ENCODE measurements at places on chromosomes 2 and 18.
A peak's percentile ranks its signal among the peaks of the same experiment; 100 is the strongest.

- no peak for DNase-seq
These were observed 59.2 kb upstream of the SLC5A7 start for GRCh38 chr2:107927034-107927534.

GRCh38 chr18:13260197-13260934 lies 41.8 kb downstream of the LDLRAD4 start:
- no peak for DNase-seq

- DNase-seq, result no peak
These were observed 103.3 kb downstream of the TMEM18 start for GRCh38 chr2:573805-574392.

DNA sequence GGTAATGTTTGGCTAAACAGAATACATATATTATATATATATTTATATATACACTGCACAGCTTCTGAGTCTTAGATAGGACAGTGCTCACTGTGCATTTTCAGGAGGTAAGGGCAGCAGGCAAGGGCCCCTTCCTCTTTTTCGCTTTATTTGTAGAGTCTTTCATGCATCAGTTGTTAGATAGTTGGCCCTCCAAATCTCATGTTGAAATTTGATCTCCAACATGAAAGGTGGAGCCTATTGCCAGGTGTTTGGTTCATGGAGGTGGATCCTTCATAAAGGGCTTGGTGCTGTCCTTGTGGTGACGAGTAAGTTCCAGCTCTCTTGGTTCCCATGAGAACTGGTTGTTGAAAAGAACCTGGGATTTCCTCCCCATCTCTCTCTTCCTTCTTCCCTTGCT lies 48.1 kb downstream of the TSN start:
- DNase-seq, result no peak

GRCh38 chr2:26572591-26572990 lies 68.6 kb downstream of the CIB4 start:
- no peak for DNase-seq

GRCh38 chr2:222861411-222862105 lies 722 bp downstream of the ACSL3 start:
- peak; percentile 48 for DNase-seq

DNA sequence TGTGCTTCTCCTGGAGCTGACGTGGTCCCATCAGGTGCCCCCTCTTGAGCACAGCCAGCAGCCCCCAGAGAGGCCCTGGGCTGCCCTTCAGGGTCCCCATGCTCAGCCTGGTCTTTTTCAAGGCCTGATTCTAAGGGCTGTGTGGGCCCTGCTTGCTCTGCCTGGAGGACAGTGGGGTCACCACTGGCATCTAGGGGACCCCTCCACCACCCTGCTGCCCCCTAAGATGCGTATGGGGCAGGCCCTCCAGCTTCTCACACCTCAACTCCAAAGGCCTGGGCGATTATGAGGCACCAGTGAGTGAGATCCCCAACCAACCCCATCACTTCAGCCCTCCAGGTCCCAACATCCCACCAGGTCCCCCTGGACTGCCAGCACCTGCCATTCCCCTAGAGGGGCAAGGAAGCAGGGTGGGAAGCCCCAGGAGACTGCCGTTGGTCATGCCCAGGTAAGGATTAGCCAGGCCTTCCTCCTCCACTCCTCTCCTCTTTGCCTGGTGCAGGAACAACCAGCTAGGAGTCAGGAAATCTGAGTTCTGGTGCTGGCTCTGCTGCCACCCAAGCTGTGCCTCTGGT lies 114.4 kb downstream of the SMAD7 start:
- DNase-seq, result no peak

DNA sequence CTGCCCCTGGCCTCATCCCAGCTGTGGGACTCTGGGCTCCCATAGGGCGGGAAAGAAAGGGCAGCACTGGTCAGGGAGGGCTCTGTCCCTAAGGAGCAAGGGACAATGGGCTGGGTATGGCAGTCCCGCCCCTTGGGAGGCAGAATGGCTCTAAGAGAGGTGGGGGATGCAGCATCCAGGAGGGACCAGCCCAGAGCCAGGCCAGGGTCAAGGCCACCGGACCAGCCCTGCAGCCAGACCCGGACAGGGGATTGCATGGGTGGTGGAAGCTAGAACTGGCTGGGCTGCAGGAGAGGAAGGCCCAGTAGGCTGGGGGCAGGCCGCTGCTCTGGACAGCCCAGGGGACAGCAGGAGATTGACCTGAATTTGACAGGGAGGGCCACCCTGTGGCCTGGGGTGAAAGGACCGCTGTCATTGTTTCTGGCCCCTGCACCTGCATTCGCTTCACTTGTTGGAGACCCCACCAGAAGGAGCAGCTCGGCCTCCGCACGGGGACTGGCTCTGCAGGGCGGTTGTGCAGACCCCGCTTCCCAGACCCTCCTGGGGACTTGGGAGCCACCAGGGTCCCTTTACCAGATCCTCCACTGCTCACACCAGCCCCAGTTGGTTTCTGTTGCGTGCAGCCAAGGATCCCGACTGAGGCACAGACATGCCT lies 14.6 kb downstream of the RAMP1 start:
- DNase-seq, result no peak

- no peak for DNase-seq
These were observed 162.6 kb downstream of the MYCN start for GRCh38 chr2:16102976-16103380.

DNA sequence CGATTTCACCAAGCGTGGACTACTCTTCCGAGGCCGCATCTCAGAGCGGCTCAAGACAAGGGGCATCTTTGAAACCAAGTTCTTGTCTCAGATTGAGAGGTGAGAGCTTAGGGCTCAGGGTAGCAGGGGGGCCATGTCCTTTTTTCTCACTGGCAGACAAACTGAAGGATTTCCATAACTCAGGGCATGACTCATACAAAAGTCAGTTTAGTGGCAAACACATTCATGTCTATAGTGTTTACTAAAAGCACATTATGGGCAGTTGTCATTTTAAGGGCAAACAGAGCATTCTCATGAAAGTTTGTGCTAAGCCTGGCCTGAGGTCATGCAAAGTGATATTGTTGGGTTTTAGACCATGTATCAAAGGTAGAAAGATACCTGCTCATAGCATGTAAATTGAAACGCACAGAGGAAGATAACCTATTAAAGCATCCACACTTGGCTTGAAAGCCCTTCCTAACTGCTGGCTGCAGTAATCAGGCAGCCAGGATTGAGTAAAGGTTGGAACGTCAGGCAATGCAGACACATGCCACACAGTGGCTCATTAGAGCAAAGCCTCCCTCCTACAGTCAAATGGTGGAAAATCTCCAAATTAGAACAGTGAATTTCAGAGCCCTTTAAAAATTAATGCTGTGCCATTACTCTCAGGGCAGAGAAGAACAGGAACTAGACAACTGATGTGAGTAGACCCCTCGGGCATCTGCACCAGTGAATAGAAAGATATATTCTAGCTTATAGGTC lies 54.2 kb downstream of the HK2 start:
- DNase-seq, result no peak

GRCh38 chr18:76167410-76167809 lies 327.6 kb downstream of the ZNF516 start:
- DNase-seq, result no peak

- no peak for DNase-seq
These were observed 106.1 kb downstream of the ICA1L start for GRCh38 chr2:202765436-202765835.

DNA sequence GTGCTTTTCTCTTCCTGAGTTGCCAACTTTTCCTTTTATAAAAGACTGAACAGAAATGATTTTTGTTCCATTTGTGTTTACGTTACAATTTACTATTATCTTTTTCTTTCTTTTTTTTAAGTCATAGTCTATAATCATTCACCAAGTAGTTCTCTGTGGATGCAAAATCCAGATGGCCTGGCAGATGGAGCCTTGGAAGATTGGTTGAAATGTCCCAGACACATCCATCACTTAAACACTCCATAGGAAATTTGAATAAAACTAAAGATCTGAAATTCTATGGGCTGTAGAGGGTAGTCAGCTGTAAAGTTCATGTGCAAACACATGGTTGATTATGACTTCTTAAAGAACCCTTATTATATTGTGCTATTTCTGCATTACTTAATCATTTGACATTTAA lies 164.8 kb upstream of the DOCK10 start:
- DNase-seq, result no peak

DNA sequence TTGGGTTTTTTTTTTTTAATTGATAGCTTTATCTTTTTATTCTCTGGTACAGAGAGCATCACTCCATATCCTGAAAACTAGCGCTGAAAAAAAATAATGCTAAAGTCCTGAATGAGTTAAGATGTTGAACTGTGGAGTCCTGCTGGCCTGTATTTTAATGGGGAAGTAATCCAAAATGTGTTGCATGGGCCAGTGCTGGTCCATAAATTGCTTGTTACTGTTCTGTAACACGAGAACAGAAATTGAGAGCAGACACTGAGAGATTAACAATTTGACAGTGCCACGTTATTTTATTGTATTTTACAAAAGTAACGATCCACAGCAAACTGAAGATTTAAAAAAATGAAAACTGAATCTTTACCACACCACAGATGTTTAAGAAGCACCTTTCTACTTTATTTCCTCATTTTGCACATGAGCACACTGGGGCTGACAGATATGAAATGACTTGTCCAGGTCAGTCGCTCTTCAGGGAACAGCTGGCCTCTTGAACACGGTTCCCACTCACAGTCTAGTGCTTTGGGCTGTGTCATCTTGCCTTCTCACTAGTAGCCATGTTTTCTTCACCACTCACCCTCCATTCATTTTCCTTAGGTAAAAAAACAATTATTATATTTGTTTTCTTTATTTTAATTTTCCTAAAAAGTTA lies 35.3 kb downstream of the ZCCHC2 start:
- DNase-seq, result no peak

DNA sequence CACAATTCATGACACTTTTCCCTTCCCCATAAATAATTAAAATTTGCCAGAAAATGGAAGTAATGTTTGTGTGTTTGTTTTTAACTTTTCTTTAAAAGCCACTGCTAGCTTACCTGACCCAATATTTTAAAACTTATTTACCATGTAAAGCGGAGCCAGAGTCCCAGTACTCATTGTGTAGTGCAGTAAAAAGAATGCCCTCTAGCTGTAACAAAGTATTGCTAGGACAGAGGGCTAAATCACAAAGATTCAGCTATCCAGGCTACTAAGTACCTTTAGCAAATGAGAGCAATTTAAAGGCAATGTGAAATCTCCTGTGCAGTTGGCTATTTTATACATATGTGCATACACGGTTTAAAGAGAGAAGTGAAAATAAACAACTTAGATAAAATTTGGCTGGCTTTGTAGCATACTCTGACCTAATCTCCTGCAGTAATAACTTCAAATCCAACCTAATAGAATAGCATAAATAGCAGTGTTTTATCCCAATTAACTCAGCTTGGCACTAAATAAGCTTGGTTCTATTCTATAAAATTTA lies 997.4 kb upstream of the PIK3C3 start:
- DNase-seq, result no peak

- DNase-seq, result no peak
These were observed 49.9 kb upstream of the TXNDC2 start for GRCh38 chr18:9835825-9836224.

- DNase-seq, result no peak
These were observed 78.1 kb downstream of the WDSUB1 start for GRCh38 chr2:159208438-159208837.

- no peak for DNase-seq
These were observed 35.3 kb upstream of the ANKRD44 start for GRCh38 chr2:197345846-197346370.

GRCh38 chr2:218983263-218983933 lies 1.6 kb downstream of the FEV start:
- DNase-seq, result no peak

- no peak for DNase-seq
These were observed 411.7 kb upstream of the MYT1L start for GRCh38 chr2:2742726-2743125.

GRCh38 chr2:84880645-84881521 lies at the start of gene TRABD2A:
Gene TRABD2A, minus strand, starts transcription at chr2:84881084. Its CDS starts 45 bp downstream, at chr2:84881039.
- DNase-seq, result peak; percentile 64

DNA sequence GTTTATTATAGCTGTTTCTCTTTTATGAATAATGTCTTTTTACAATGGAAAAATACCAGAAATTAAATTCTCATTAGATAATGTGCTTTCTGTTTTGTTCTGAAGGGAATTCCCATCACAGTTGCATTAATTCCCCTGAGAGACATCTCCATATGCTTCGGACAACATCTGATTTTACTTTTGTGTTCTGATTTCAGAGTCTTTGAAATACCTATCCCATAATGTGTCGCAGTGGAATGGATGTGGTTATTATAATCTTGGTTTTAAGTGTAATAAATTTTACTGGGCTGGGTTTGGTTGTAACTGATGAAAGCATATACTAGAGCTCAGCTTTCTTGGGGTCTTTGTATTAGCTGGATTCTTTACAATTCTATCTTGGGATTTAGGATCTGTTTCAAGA lies 12.5 kb downstream of the SPTBN1 start:
- DNase-seq, result no peak

GRCh38 chr2:174328114-174328960 lies 6.4 kb upstream of the SP9 start:
- no peak for DNase-seq

GRCh38 chr2:88892207-88892606 lies 200.7 kb downstream of the RPIA start:
- no peak for DNase-seq

DNA sequence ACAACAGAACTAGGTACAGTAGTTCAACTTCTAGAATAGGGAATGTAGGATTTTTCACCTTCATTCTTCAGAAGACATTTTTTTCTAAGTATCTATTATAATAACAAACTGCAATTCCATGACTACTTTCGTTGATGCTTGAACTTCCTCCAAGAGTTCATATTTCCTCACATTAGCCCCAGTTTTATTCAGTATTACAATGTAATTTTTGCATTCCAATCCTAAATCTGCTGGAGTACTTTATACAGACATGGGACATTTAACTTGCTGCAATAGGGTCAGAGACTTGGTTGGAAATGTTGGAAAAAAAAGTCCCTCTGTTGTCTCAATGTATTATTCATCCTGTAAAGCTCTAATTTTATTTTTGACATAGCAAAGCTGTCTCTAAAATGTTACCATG lies 19.6 kb upstream of the FTCDNL1 start:
- no peak for DNase-seq

DNA sequence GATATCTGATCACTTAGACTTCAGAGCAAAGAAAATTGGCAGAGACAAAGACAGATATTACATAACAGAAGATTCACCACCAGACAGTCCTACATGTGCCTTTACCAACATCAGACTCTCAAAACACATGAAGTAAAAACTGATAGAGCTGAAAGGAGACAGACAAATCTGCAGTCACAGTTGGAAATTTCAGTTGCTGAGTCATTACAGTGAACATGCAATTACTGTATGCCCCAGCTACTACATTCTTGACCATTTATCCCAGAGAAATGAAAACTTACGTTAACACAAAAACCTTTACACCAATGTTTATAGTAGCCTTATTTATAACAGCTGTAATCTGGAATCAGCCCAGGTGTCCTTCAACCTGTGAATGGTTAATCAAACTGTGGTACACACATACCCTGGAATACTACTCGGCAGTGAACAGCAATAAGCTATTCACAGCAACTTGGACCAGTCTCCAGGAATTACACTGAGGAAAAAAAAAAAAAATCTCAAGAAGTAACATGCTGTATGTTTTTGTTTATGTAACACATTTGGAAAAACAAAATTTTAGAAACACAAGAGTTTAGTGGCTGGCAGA lies 7.5 kb upstream of the SCLY start:
- DNase-seq, result no peak

Measured in activated CD4-positive, CD25-positive, alpha-beta regulatory T cell treated with anti-CD3 and anti-CD28 coated beads, Interleukin-2, amount 50 U/mL, for 72 hours (primary cell).